ENCODE measurements at places on chromosomes 7 and 10.

- DNase-seq: no peak
These were observed 176.1 kb downstream of the CHN2 start for GRCh38 chr7:29370531-29371314.

DNA sequence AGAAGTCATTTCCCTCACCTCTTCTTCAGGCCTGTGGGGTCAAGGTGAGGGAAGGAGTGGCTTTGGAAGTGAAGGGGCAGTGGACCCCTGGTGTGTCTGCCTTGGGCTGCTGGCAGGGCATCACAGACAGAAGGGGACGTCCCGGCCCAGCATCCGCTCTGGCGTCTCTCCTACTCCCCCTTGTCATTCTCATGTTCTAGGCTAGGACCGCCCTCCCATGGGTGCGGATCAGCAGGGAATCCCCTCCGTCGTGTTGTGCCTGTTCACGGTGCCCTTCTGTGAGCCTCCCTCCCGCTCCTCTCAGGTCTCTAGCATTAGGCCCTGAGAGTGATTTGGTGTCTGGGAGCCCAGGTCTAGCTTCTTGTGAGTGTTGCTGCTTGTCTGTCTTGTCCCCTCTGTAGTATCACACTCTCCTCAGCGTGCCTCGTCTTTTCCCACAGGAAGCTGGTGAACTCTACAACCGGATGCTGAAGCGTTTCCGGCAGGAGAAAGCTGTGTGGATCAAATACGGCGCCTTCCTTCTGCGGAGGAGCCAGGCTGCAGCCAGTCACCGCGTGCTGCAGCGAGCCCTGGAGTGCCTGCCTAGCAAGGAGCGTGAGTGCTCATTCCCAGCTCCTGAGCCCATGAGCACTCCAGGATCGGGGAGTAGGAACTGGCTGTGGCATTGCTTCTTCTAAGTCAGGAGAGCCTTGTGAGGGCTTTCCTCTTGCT lies 8.5 kb downstream of the CALHM2 start:
- no peak for DNase-seq

GRCh38 chr7:31065021-31065593 lies 13.0 kb downstream of the ADCYAP1R1 start:
- no peak for DNase-seq

- no peak for DNase-seq
These were observed 412.7 kb upstream of the SORCS1 start for GRCh38 chr10:107577221-107577620.

DNA sequence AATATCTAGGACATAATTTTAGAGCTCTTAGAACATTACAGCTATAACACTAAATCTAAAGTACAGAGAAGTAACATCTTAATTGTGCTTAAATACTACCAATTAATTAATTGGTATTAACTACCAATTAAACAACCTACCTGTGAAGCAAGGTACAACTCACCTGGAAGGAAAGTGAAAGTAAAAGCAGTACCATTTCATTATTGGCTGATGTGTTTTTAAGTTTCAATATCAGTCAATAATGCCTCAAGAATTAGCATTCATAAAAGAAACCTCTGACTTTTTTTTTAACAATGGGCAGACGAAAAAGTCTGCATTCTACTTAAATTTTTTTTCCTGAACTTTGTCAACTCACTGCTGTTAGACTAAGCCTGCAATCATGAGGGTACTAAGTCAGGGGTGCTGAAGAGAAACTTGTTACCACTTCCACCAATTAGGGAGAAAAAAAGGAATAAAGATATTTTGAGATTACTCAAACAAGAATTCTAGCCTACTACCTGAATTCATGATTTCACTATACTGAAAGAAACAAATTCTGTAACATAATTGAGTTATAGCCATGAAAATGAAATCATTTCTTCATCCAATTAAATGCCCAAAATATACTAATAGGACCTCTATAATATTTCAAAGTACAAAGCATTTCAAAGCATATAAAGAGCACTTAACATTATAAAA lies 19.9 kb downstream of the UPF2 start:
- no peak for DNase-seq

- DNase-seq: no peak
These were observed 37.7 kb downstream of the NAMPT start for GRCh38 chr7:106246902-106247711.

DNA sequence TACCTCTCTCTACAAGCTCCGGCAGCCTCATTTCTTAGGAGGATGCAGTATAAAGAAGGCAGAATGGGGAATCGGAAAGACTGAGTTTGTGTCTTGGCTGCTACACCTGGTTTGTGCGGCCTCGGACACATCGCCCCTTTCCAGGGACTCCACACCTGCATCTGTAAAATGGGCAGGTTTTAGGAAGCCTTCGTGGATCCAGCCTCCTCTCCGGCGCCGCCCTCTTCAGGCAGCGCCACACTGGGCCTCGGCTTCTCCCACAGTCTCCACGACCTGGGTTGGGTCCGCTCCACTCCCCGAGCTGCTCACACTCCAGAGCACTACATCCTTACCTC lies 341 bp downstream of the GOT1 start:
- DNase-seq: no peak

DNA sequence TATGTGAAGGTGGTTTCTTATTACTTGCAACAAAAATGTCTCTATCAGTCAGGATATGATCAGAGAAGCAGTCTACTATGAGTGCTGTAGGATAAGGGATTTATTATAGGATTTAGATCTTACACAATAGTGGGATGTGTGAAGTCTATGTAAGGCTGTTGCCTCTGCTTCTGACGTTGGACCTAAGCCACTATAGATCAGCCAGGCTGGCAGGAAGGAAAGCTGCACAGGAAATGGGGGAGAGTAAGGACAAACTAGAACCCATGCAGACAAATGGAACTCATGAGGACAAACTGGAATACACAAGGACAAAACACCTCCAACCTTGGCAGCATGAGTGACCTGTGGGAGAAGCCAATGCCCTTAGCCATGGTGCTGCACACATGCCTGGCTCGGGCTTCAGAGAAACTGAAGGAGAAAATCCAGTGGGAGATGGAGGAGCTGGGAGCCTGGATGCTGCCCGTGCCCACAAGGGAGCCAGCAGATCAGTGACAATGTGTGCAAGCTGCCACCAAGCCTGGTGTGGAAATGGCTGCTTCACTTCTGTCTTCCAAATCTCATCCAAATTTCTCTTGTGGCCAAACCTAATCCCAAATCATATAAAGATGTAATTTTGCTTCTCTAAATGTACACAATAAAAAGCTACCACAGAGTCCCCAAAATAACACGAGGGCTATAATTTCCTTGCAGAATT lies 147.0 kb upstream of the PCGF5 start:
- DNase-seq: no peak

DNA sequence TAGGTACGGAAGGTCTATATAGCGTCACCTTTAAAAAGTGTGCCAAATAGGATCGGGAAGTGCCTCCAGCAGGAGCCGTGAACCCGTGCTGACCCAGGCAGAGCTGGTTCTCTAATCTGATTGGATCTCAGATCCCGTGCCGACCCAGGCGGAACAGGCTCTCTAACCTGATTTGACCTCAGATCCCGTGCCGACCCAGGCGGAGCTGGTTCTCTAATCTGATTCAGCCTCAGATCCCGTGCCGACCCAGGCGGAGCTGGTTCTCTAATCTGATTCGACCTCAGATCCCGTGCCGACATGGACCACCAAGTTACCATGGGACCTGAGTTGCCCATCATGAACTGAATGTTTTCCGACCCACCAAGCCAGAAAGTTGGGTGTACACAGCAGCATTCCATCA lies 463.9 kb downstream of the PTPRN2 start:
- DNase-seq: no peak

- no peak for DNase-seq
These were observed 38.3 kb downstream of the JAKMIP3 start for GRCh38 chr10:132104062-132104461.

DNA sequence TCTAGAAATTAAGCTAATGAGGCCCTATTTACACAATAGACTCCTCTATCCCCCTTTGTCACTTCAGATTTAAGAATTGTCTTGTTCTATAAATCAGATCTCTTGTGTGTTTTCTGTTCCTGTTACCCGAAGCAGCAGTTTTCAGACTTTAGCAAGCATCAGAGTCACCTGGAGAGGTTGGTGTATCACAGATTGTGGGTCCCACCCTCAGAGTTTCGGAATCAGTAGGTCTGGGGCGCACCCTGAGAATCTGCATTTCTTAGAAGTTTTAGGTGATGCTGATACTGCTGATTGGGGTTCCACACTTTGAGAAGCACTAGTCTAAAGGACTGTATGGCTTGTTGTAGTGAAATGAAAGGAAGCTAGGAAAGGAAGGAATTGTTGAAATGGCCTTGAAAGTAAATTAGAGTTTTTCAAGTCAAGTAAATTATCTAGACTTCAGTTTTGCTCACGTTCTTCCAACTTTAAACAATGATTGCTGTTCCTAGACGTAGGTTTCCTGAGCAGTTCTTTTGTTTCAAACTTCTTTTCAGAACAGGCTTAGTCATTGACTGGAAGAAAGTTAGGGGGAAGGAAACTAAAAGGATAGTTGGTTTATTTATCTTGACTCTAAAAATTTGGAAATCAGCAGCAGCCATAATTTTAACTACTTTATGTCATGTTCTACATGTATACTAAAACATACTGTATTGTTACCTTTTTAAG lies 15.7 kb downstream of the BPGM start:
- no peak for DNase-seq

GRCh38 chr7:156220701-156221100 lies 408.4 kb upstream of the SHH start:
- DNase-seq: no peak

GRCh38 chr7:33243319-33243881 lies 114.0 kb downstream of the BBS9 start:
- no peak for DNase-seq

DNA sequence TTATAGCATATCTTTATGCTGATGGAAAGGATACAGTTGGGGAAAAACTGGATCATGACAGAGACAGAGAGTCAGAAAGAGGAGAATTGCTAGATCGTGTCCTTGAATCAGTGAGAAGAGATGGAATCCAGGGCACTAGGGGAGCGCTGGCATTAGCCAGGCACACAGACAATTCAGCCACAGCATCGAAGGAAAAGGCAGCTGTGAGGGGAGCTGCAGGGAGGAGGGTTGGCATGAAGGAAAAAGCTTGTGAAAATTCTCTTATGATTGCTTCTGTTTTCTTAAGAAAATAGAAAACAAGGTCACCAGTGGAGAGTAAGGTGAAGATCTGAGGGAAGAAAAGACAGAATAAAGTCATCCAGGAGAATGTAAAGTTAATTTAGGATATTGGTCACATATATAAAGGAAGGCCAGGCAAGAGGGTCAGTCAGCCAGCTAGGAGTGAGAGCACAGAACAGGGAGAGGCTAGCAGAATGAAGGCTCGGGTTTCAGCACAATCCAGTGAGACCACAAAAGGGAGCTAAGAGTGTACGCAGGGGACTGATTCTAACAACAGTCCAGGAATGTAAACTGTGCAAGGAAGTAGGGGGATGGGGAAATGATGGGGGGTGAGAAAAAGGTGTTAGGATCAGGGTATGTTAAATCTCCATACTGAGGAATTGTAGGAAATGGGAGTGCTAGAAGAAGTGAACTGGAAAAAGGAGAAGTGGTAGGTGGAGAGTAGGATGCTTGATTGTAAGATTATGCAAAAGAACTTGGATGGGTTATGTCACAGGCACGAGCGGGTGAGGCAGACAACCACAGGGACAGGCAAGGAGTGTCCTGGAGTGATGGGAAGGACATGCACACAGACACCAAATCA lies 112.0 kb downstream of the RNF32 start:
- no peak for DNase-seq

DNA sequence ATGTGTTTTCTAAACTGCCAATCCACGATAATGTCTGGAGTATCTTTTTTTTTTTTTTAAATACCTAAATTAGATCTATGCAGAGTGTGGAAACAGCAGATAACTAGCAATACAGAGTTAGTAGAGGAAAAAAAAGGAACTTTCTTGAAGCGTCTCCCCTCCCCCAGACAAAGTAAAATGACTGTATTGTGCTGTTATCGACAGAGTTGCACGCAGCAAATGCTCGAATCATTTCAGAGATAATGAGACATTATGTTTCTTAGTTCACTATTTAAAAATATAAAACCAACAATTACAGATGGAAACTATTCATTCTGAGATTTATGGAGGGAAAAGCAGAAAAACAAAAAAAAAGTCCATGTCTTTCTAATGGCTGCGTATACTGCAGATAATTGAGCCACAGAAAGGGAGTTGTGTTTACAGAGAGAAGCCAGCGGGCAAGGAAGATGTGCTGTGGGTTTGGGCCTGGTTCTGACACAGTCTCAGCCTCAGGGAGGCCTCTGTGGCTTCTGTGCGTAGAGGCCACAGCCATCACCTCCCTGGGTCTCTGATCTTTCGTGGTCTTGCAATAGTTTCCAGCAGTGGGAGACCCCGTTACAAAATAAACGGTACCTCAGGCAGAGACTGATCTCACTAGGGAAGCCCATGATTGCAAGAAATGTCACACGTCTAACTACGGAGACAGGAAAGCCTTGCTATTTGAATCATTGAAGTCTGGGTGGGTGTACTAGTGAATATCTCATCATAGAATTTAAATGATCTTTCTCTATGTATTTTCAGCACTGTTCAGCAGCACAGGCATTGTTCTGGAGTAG lies 19.1 kb upstream of the KLF6 start:
- no peak for DNase-seq

DNA sequence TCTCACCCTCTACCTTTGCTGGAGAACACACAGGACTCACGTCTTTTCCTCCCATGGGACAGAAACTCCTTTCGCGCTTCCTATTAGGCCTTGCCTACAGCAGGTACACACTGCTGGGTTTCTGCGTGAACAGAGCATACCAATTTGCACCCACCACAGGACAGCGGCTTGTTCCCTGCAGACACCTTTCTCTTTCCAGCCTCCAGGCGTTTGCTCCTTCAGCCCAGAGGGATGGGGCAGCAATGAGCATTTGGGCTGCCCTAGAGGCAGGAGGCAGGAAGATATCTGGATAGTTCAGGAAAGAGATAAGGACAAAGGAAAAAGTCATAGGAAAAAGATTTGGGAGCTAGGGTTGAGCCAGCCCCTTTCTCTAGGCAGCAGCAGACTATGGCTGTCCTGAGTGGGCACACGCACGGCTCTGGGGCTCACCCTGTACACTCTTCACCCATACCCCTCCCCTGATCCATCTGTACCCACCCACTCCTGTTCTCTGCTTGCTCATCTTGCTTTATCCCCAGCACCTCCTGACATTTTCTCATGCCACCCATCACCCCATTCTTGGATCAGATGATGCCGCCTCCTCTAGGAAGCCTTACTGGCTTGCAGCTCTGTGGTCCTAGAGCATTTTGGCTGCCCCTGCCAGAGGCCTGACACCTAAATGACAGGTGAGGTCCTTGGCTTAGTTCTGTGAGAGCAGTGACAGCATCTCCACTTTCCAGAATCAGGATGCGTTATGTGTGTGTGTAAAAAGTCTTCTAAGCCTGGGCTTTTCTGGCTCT lies 40.7 kb upstream of the SPDYE3 start:
- DNase-seq: no peak

GRCh38 chr7:3558400-3558799 lies 257.3 kb downstream of the SDK1 start:
- no peak for DNase-seq

GRCh38 chr7:53984776-53985175 lies 557.4 kb upstream of the VSTM2A start:
- DNase-seq: no peak

Measured in stimulated activated CD4-positive, alpha-beta T cell treated with anti-CD3 and anti-CD28 coated beads, Interleukin-12 subunit alpha, Interleukin-12 subunit beta, amount 100 ng/mL, for 48 hours (primary cell).